Left ventricle myocardium inferior (tissue), 1 donor: ENCODE measurements at places on chromosomes 4 and X.

- no peak for DNase-seq
Observed at GRCh38 chrX:46953597-46953996, 41.4 kb downstream of the JADE3 start.

GRCh38 chrX:119382606-119383005 lies 16.5 kb upstream of the SLC25A43 start:
- no peak for DNase-seq

GRCh38 chr4:2069986-2070385 lies 10.9 kb downstream of the NAT8L start:
- DNase-seq = no peak

DNA sequence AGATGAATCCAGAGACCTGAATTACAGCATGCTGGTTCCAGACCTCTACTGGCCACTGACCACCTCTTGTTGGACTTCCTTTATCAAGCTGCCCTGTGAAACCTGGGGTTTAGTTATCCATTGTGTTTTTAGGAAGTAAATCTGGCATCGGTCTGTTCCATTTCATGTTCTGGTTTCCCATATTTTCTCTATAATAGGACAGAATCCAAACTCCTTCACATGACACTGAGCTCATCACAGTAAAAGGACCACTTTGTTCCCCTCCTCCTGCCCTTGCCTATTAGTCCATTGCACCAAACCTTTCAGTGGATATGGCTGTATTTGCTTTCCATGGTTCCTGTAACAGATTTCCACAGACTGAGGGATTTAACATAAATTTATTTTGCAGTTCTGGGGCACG lies 4.0 kb downstream of the MFAP3L start:
- no peak for DNase-seq

DNA sequence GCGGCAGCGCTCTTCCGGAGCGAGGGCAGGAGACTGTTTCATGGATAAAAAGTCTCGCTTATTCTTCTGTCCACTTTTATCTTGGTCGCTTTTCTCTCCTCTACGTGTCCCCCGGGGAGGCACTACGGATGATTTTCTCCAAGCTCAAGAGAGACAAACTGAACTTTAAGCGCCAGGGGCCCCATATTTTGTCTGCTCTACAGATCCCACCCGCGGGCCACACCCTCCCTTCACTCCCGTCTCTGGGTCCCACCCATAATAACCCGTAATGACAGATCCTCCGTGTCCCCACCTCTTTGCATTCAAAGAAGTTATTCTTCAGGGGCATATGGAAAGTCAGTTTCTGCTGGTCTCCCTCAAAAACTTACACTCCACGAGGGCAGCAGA lies at the start of gene CORIN:
Gene CORIN, minus strand, starts transcription at position 160 of the 387 bp plus-strand sequence. Its CDS starts 118 bp downstream, at position 42.
- DNase-seq = no peak

DNA sequence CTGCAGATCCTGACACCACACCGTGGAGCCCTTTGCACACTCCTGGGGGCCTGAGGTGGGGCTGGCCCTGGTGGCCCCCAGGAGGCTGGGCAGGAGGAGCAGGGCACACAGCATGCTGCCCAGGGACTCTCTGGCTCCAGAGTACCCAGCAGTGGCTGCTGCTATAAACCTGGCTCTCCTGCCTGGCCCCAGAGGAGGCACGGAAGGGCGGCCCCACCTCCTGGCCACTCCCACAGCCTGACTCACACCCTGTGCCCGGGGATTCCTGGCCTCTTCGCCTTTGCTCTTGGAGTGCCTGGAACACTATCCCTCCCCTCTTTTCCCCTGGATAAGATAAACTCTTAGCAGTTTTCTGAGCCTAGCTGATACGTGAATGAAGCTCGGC lies at the start of gene PSAPL1:
Gene PSAPL1, minus strand, starts transcription at position 165 of the 385 bp plus-strand sequence. Its CDS starts 51 bp downstream, at position 114.
- peak; percentile 27 for DNase-seq

GRCh38 chrX:100768679-100769338 lies 36.9 kb upstream of the SYTL4 start:
- peak; percentile 62 for DNase-seq

DNA sequence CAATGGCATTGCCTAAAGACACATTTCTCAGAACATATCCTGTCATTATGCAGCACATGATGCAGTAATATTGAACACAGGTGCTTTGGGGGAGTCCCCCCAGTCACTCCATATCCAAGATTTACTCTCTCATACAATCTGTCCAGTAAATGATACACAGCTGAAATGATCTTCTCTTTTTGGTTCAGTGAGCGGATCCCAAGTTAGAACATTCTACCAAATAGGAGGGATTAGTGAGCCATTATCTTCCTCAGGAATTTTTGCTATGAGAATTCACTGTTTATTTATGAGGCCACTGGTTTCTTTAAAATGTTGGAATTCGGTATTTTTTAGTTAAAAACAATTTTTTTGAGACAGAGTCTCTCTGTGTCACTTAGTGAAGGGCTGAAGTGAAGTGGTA lies 96.5 kb downstream of the TRAPPC11 start:
- DNase-seq = no peak

GRCh38 chrX:133576876-133577275 lies 161.6 kb upstream of the GPC4 start:
- no peak for DNase-seq

GRCh38 chrX:40007756-40008705 lies 89.7 kb downstream of the BCOR start:
- no peak for DNase-seq

- DNase-seq = no peak
Observed at GRCh38 chrX:1242891-1243402, 25.7 kb upstream of the CSF2RA start.

- no peak for DNase-seq
Observed at GRCh38 chr4:71992571-71993312, 39.1 kb upstream of the NPFFR2 start.

- DNase-seq = no peak
Observed at GRCh38 chrX:2542826-2543521, 42.2 kb upstream of the DHRSX start.

- DNase-seq = no peak
Observed at GRCh38 chrX:136063340-136064079, 78.3 kb downstream of the SLC9A6 start.

GRCh38 chrX:104488811-104489210 lies 77.2 kb upstream of the IL1RAPL2 start:
- DNase-seq = no peak

DNA sequence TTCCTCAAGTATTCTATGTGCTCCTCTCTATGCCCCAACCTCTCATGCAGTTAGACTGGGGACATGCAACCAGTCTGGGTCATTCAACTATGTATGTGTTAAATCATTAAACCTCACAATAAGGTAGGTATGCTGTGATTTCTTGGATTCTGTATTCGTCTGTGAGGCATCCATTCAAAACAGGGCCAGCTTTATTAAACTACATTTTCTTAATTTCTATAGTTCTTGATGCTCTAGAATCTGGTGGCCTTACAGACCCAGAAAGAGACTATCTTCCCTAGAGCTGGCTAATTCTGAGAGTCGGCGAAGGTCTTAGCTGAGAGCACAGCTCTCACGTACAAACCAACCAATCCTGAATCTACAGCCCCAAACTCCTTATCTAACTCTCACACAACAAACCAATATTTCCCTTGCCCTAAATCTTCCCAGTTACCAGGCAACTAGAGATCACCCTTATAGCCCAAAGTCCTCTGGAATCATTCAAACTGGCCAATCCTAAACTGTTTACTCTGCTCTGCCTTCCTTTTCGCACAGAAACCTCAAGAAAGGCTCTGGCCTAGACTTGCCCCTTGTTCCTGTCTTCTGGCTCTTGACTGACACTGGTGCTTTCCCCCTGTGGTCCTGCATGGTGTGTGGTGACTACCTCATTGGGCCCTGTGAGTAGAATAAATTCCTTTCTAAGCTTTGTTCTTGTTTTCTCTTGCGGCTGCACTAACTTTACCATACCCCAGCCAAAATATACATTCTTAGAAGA lies 203.5 kb upstream of the TET2 start:
- no peak for DNase-seq

GRCh38 chr4:182711211-182711610 lies 206.0 kb downstream of the DCTD start:
- no peak for DNase-seq

DNA sequence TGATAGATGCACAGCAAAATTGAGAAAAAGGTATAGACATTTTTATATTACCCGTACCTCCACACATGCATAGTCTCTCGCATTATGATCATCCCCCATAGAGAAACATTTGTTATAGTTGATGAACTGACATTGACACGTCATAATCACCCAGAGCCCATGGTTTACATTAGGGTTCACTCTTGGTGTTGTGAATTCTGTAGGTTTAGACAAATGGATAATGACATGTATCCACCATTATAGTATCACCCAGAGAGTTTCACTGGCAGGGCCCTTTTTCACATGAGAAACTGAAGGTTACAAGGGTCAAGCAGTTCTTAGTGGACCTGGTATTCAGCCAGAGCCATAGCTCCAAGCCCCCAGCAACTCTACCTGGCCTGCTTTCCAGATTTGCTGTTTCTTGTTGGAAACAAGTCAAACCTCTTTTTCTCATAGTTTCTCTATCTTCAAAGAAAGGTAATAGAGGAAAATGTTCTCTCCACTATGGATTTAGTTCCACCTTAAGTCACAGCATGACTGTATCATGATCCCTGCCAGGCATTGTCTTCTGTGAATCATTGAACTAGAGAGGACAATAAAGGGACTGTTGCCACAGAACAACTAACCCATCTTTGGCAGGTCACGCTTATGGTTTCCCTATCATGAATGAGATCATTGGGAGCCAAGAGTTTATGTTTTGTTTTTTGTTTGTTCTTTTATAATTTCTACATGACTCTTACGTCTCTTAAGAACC lies 64.0 kb downstream of the HHIP start:
- DNase-seq = no peak

DNA sequence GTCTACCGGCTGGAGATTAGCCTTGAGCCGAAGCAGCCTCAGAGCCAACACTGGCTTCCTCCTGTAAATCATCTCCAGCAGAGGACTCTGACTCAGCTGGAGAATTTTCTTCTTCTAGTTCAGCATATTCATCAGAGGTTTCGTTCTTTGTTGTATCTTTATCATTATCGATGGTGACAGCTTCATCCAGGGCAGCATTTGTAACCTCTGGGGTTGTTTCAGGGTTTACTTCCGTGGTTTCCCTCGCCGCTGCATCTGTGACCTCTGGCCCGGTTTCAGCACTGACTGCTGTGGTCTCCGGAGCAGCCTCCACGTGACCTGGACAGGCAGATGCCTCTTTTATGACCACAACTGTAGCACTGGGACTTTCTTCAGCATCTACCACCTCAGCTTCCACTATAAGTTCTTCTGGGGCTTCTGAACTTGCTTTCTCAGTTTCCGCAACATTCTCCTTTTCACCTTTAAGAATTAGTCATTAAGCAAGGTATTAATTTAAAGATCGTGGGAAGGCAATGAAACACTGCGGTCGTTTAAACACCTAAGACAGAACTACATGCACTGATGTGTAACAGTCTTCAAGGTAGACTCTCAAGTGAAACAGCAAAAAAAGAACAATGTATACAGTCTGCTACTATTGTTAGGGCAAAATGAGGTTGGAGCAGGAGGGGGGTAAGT lies 13.3 kb downstream of the MGARP start:
- DNase-seq = peak; percentile 76

GRCh38 chrX:150696866-150697265 lies 3.7 kb downstream of the MTMR1 start:
- DNase-seq = no peak

GRCh38 chr4:15238720-15239119 lies 189.1 kb upstream of the C1QTNF7 start:
- no peak for DNase-seq

DNA sequence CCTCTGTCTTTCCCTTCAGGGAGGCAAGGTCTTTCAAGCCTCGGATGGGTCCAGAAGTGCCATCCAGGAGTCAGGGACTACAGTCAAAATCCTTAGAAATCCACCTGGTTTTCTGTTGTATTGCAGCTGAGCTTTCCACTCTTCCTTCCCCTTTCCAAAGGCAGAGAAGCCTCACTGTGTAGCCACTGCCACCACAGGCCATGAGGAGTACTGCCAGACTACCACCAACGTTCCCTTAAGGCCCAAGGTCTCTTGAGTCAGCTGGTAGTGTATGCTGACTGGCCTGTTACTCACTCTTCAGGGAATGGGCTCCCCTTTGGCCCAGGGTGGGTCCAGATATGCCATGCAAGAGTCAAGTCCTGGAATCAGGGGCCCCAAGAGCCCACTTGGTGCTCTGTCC lies 1454.1 kb downstream of the PCDH19 start:
- DNase-seq = no peak

DNA sequence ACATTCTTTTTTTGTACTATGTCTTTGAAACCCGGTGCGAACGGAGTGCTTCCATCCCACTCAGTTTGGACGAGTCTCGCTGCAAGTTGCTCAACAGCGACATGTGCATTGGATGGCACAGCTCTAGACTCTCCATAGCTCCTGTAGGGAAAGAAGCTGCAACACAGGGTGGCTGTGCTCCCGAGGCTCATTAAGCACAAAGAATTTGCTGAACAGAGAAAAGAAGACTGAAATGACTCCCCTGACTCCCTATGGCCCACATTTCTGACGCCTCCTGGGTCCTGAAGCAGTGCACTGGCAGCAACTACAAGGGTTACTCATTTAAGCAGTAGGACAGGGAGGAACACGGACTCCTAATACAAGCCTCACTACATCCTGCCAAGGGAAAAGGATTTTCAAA lies 127.4 kb downstream of the SH3RF1 start:
- no peak for DNase-seq

GRCh38 chr4:167578906-167579305 lies 344.6 kb upstream of the SPOCK3 start:
- no peak for DNase-seq

DNA sequence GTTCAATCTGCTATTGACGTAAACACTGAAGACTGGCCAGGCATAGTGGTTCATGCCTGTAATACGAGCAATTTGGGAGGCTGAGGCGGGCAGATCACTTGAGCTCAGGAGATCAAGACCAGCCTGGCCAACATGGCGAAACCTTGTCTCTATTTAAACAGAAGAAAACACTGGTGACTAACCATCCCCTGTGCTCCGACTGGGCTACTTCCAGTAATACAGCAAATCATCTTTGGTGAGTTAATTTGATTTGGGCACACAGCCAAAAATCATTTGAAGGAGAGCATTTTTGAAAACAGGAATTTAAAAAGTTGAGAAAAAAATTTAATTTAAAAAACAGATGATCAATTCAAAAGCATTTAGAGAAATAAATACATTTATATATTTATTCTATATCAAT lies 52.0 kb downstream of the SEC24D start:
- no peak for DNase-seq

- peak; percentile 84 for DNase-seq
Observed at GRCh38 chr4:183471946-183472708, 27.7 kb downstream of the CDKN2AIP start.

GRCh38 chr4:184255871-184256642 lies 38.4 kb upstream of the ENPP6 start:
- DNase-seq = no peak

GRCh38 chrX:21487832-21488231 lies 113.6 kb downstream of the CNKSR2 start:
- no peak for DNase-seq

DNA sequence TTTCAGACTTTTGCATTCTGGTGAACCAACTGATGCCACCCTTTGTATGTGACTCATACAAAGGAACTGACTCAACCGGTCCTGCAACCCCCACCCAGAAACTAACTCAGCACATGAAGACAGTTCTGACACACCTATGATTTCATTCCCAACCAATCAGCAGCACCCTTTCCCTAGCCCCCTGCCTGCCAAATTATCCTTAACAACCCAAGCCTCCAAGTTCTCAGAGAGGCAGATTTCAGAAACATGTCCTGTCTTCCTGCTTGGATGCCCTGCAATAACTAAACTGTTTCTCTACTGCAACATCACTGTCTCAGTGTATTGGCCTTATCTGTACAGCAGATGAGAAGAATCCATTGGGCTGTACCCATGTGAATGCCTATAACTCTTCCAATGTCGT lies 284.7 kb downstream of the CAMK2D start:
- no peak for DNase-seq
